ENCODE measurements at places on chromosomes 3 and 15.

- no peak for DNase-seq
Observed at GRCh38 chr3:8499181-8499611, 2.4 kb upstream of the LMCD1 start.

- no peak for DNase-seq
Observed at GRCh38 chr3:49882166-49882565, 12.5 kb upstream of the CAMKV start.

DNA sequence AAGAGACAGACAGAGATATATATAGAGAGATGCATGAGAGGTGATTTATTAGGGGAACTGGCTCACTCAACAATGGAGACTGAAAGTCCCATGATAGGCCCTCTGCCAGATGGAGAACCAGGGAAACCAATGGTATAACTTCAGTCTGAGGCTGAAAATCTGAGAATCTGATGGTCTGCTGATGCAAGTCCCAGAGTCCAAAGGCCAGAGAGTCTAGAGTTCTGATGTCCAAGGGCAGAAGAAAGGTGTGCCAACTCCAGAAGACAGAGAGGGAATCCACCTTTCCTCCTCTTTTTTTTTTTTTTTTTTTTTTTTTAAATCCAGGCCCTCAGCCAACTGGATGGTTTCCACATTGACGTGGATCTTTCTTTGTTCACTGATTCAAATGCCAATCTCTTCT lies 197.9 kb upstream of the MEIS2 start:
- DNase-seq, result no peak

- DNase-seq, result no peak
Observed at GRCh38 chr15:26676115-26676514, 96.8 kb downstream of the GABRB3 start.

- DNase-seq, result peak; percentile 79
Observed at GRCh38 chr3:98994128-98994762, 92.8 kb upstream of the DCBLD2 start.

Measured in HT-29 (cell line).